Smooth muscle cell of the brain vasculature (primary cell): ENCODE measurements at places on chromosomes 7 and 10.

- no peak for DNase-seq
Observed at GRCh38 chr10:69828144-69828870, 26.6 kb downstream of the COL13A1 start.

- no peak for DNase-seq
Observed at GRCh38 chr10:49827297-49827696, 65.2 kb upstream of the OGDHL start.

GRCh38 chr7:523347-524336 lies 4.0 kb upstream of the PDGFA start:
- no peak for DNase-seq

DNA sequence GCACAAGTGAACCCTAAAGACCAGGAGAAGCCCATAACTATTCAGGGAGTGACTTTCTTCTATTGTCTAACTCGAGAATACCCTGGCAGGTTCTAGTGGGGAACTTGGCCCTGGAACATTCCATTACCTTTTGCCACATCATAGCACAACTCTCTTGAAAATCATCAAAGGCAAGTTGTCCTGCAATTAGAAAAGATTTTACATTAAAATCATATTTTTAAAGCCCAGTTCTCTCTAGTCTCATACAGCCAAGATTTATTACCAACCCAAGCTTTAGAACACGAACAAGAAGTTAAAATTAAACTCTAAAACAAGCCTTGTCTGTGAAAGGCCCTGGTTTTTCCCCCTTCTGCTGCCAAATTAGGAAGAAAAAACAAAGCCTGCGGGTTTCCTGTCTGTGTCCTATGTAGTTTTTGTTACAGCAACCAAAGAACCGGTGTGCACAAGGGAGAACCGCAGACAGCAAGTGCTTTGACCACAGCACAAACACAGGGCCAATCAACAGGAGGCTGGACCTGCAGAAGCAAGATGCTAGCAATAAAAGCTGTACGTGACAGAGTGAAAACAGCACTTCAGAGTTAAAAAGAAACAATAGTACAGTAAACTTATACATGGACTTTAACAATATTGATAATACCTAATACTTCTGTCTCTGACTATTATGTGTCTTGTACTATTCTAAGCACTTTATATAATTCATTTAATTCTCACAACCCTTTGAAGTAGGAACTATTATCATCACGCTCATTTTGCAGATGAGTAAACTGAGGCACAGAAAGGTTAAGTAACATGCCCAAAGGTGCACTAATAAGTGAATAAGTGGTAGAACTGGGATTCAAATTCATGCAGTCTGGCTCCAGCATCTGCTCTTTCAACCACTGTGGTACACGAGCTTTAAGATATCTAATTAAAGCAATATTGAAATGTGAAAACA lies 65.8 kb downstream of the STK17A start:
- no peak for DNase-seq

DNA sequence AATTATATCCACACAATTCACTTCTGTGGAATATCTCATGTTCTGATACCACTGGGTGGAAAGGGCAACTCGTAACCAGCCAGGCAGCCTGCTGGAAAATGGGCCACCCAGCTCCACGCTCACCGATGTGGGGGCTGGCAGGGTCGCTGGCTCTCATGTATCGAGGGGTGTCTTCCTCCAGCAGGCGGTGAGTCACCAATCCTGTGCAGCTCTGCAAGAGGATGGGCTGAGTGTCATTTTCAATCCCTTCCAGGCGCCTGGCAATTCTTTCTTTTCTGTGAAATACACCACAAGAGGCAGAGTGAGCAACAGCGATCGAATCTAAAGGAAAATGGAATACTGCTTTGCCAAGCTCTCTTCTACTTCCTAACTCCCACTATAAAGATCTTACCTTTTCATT lies 80.1 kb downstream of the SVIL start:
- no peak for DNase-seq
